Central memory CD4-positive, alpha-beta T cell (primary cell): ENCODE measurements at places on chromosomes 6 and 20.
A peak's percentile ranks its signal among the peaks of the same experiment; 100 is the strongest.

DNA sequence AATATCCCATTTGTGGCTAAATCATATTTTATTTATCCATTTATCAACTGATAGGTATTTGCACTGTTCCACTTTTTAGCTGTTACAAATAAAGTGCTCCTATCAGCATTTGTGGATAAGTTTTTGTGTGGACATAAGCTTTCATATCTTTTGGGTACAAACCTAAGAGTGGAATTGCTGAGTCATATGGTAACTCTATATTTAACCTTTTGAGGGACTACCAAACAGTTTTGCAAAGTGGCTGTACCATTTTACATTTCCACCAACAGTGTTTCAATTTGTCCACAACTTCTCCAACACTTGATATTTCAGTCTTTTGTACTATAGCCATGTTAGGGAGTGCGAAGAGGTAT lies 23.6 kb upstream of the ECHDC1 start:
- DNase-seq = no peak

GRCh38 chr20:41476013-41476441 lies 109.4 kb upstream of the EMILIN3 start:
- no peak for DNase-seq

DNA sequence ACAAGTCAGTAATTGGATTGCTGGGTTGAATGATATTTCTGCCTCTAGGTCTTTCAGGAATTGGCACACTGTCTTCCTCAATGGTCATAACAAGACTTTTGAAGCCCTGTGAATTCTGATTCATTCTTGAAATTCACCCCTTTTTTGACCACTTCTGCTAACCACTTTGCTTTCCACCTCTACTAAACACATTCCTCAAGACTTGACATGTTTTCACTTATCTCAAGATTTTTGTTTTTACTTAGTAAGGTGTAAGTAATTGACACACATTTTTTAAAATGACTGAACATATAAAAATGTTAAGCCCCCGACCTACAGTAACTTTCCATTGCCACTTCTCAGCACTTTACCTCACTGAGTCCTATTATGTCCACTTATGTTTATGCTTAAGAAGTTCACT lies 239.1 kb downstream of the GRM1 start:
- no peak for DNase-seq

GRCh38 chr6:110635096-110635495 lies 158.7 kb upstream of the SLC22A16 start:
- no peak for DNase-seq

DNA sequence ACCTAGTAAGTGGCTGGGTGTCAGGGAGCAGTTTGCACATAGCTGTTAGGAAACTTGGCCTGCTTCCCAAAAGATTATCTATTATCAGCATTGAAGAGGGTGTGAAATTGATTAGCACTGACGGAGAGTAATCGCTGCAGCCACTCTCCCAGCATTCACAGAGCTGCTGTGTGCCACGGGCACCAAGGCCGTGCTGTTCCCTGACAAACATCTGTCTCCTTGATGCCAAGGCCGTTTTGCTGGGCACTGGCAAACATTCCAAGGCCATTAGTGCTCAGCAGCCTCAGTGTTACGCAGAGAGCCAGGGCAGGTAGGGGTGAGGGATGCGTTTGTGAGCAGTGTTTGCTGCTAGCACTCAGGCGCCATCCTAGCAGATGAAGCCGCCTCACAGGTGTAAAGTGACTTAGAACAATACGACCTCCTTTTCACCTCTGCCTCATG lies 57.7 kb upstream of the VSTM2L start:
- DNase-seq = no peak

GRCh38 chr6:169583886-169584541 lies 117.8 kb downstream of the WDR27 start:
- peak; percentile 15 for DNase-seq

DNA sequence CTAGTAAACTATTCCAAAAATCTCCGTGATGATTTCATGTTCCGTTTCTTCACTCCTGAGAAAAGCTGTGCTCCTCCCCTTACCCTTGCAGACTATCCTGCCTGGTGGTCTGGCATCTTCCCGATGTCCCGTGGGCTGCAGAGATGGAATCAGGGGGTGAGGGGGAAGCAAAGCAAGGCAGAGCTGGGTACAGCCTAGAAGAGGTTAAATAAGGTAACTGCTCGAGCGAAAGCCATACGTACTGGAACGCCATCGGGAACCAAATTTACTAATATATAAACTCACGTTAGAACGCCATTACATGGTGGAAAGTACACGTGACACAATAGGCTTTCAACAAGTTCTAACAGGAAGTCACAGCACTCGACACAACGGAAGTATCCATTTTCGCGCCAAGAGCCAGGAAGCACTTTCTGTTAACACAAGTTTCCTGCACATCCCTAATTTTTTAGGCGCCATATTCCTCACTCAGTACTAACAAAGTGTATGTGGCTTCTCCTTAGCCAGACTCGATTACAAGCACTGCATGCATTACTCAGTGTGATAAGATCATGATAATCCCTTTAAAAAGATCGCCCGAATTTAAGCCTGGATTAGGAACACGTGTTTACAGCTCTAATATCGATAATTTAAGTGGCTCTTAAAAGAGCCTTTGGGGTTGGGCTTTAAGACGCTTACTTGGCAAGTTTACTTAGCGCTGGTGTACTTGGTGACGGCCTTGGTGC lies 101.6 kb upstream of the PRSS16 start:
- peak; percentile 84 for DNase-seq
